NCI-H1092 treated with DMSO at 0.1 percent for 48 hours (cell line): ENCODE measurements at places on chromosomes 3 and 15.

GRCh38 chr3:65231544-65231943 is 543.7 kb upstream of the ADAMTS9 start:
- no peak for DNase-seq

DNA sequence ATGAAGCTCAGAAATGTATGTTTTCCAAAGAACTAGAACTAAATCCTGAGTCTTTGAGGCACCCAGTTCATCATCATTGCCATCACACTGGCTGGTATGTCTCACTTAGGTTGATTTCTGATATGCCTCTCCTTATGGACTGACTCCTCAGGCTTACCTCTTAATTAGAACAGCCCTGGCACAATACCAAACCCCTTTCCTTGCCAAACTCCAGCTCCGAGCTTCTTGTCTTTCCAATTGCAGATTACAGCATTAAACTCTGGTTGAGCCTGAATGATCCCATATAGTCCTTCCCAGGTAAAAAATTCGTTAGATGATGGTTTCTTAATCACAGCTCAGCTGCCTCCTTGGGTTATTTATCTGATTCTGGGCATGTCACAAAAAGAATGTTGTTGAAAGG is 66.3 kb downstream of the RTP4 start:
- DNase-seq, result no peak

DNA sequence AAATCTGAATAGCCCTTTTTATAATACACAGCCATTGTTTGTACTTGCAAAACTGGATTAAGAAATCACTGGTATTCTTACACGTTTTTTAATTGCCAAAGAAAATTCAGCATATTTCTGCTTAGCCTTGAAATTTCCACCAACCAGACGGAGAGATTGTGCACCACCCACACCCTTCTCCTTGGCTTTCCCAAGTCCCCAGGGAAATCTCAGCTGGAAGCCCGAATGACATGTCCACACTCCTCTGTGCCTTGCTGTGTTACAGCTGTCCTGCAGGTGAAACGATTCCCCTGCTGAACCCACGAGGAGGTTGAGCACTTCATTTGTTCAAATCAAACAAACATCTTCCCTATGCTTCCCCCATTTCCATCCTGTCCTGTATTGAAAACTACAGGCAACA is 49.6 kb upstream of the PPARG start:
- DNase-seq, result no peak

DNA sequence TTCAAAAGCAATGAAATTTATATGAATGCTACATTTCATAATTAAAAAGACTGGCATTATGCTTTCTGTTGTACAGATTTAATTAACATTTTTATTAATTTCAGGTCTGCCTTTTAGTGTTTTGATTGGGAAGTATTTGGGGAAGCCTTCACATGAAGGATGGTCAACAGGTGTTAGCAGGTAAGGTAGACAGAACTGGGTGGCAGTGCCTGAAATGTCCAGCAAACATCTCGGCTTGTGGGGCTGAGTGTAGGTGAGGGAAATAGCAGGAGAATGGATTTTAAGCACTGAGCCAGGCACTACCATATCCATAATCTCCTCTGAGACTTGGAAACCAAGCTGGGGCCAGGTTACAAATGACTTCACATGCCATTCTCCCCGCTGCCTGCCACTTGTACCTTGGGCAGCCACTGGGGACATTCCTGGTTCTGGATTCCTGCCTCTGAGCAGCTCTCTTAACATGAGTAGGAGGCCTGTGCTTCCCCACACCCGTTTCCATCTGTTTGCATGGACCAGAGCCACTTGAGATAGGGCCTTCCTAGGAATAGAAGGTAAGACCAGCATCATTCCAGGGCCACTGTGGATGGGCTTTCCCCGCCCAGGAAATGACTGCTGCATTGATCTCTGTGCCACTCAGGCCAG is 125.9 kb upstream of the HES1 start:
- DNase-seq, result no peak

DNA sequence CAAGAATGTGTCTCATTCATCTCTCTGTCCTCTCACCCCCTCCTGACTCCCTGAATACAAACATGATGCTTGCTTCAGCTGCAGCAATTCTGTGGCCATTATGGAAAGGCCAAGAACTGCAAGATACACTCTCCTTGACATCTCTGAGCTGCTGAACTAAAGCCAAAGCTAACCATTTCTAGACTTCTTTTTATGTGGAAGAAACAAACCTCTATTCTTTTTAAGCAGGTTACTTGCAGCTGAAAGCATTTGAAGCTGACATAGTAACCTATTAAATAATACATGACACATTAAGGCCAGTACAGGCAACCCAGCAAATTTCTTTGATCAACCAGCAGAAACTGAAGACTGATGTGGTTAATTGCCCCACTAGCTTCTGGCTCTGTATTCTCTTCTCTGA is 17.5 kb downstream of the FHIT start:
- no peak for DNase-seq

DNA sequence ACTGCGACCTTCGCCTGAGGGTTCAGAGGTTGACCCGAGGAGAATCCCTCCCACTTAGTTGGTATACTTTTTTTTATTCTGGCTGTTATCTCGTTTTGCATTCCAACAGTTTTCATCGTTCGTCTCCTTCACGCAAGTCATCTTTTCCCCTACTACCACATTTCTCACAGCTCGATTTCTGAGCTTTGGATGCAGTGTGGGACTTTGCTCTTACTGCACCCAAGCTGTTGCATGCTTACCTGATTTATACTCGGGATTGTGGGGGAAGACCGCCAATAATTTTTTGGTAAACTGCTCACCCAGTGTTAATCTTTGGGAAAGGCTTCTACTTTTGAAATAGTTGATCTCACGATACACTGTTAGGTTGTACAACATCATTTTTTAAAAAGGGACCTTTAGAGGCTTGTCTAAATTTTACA is 702 bp downstream of the TBC1D23 start:
- DNase-seq, result no peak

GRCh38 chr15:51496246-51496645 is 126.3 kb downstream of the DMXL2 start:
- DNase-seq, result no peak

GRCh38 chr3:64163755-64164148 is 61.5 kb downstream of the PRICKLE2 start:
- DNase-seq, result no peak

DNA sequence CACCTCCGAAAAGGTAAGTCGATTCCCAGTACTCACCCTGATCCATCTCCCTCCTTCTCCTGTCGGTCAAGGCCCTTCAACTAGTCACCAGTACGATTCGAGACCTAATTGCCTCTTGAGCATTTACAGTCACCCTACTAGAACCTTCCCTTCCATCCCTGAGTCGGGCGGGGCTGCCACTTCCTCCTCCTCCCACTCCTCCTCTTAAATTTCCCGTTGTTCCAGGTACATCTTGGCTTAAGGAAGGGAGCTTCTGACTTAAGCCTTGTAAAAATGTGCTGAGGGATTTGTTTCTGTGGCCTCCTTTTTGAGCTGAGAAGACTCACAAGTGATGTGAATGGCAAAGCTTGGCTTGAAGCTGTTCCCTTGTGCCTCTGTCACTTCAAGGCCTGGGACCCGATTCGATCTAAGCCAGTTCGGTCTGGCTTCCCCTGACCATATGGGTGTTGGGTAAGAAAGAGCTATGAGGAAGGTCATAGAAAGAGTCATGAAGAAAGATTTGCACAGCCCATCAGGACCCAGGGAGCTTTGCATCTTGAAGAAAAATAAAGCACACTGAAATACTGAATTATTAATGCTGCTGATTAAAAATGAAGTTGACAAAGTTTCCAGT is 28.1 kb downstream of the LCMT2 start:
- DNase-seq, result no peak

DNA sequence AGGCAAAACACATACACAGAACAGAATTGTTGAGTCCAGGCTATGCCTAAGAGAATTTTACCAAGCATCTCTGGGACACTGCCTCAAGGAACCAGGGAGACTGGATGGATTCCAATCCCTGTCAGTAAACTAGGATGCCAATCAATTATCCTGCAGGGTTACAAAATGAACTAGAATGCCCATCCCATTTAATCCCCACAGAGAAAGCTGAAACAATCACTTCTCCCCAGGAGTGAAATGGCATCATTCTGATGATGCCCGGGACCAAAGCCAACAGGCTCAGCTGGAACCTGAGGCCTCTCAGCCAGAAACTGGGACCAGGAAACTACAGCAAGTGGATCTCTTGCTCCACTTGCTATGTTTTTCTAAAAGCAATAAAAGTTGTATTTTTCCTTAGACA is 130.0 kb upstream of the TJP1 start:
- peak; percentile 82 for DNase-seq

DNA sequence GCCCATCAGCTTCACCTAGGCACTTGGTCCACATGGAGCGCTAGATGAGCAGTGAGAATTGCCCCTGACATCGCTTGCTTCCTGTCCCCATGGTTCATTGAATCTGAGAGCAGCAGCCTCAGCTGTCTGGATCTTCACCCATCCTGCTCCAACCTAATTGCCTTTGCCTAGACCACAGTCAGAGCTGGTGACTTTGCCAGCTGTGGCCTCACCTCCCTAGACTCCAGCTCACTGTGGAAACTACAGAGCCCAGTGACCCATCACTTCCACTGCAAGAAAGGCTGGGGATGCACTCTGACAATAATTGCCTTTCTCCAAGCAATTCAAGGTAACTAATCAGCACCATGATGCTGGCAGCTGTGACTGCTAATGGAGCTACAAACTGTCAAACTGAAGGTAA is 30.6 kb upstream of the SLC6A1 start:
- peak; percentile 38 for DNase-seq

- no peak for DNase-seq
Observed at GRCh38 chr3:161940621-161940965, 444.0 kb downstream of the OTOL1 start.

DNA sequence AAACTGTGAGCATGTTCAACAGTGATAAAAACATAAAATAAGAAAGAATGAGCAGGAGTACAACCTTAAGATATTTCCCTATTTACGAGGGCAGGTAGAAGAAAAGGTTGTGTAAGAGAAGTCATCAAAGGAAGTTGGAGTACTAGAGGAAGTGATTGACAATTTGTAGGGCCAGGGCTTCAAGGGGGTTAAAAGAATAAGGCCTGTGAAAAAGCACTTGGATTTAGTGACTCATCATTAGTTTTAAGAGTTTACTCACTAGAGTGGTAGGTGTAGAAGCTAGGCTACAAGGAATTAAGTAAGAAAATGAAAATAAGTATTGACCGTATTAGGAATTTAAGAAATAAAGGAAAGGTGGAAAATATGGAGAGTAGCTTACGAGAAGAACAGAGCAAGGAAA is 23.6 kb downstream of the KCNMB3 start:
- DNase-seq, result no peak

DNA sequence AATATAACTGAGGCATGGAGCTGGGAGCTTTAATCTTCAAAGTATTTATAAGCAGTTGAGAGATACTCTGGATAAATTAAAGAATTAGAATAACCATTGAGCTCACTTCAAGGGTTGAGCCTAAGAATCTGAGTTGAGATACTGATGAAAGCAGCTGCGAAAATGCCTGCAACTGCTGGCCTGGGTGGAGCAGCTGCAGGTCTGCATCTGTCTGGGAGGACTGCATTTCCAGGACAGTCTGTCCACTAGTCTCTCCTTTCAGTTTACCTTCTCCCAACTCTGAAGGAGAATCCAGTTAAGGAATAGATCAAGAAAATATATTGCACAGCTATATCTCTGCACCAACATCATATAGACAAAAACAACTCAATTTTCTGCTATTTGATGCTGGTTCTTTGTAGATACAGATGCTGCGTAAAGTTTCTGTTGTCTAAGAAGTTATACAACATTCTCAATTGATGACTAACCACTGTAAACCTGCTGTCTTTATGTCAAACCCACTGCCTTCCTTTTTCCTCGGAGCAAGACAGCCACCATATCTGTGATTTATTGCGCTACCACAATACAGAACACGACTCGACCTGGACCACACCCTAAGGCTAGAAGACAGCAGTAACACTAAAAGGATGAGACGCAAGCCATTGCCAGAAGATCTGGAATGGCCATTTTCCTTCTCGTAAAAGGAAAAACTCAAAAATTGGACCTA is 245.1 kb downstream of the MAGI1 start:
- DNase-seq, result no peak

DNA sequence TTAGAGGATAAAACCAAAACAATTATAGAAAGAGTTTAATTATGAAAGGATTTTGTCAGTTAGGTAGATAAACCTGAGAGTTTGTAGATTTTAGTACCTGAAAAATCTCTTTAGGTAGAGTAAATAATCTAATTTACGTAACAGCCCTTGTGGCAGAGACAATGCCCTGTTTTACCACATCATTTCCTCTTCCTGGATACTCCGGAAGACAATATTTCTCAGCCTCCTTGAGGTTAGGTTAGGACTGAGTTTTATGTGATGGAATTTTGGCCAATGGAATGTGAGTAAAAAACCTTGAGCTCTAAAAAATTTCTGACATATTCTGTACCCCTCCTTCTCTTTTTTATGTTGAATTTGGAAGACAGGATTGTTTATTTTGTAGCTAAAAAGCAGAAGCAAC is 50.7 kb upstream of the TPRG1 start:
- no peak for DNase-seq

DNA sequence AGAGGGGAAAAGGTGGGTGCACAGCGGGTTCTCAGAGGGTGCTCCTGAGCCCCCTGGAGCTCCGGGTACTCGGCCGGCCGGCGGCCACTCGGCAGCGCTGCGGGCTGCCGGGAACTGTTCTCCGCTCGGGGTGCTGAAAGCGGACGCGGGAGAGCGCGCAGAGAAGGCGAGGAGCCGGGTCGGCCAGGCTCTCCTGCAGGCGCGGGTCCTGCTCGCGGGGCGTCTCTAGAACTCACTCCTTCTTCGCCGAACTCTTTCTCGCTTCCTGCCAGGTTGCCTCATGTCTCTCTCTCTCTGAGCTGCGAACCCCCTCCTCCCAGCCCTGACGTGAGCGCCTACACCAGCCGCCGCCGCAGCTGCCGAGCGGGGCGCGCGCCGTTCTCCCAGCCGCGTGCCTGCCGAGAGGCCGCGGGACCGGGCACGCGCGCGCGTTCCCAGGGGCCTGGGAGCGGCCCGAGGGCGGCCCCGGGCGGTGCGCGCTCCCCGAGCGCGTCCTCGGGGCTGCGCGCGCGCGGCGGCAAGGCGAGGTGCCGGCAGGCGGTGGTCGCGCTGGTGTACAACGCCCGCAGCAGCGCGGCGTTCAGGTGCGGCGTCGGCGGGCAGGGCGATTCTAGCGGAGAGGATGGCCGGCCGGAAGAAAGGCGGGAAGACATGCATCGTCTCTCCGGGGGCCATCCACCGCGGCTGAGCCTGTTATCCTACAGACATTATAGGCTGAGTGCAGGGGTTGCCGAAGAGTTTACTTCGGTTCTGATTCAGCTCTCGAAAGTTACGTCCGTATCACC is at the start of gene PEX5L:
TSS of gene PEX5L (minus strand) at position 267 of the 785 bp plus-strand sequence. CDS start 338 bp downstream, outside the sequence.
- peak; percentile 91 for DNase-seq

GRCh38 chr3:183638101-183638852 is 2.9 kb downstream of the KLHL24 start:
- DNase-seq, result no peak

- DNase-seq, result no peak
Observed at GRCh38 chr15:65666257-65666656, 44.5 kb downstream of the SLC24A1 start.

DNA sequence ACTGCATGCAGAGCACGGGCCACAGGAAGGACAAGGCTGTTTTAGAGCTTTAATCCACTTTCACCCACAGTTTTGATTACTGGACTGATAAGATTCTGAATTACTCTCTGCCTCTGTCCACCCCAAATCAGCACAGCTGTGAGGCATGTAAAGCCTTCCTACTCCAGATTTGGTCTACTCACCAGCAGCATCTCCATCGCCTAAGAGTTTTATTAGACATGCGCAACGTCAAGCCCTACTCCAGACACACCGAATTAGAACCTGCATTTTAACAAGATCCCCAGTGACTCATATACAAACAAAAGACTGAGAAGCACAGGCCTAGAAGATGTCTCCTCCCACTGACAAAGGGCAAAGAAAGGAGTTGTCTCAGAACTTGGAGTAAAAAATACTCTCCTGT is 221.2 kb downstream of the TUSC7 start:
- DNase-seq, result no peak

GRCh38 chr3:194989241-194989640 is 281.7 kb downstream of the XXYLT1 start:
- DNase-seq, result no peak
